ENCODE measurements at places on chromosomes 4 and X.

DNA sequence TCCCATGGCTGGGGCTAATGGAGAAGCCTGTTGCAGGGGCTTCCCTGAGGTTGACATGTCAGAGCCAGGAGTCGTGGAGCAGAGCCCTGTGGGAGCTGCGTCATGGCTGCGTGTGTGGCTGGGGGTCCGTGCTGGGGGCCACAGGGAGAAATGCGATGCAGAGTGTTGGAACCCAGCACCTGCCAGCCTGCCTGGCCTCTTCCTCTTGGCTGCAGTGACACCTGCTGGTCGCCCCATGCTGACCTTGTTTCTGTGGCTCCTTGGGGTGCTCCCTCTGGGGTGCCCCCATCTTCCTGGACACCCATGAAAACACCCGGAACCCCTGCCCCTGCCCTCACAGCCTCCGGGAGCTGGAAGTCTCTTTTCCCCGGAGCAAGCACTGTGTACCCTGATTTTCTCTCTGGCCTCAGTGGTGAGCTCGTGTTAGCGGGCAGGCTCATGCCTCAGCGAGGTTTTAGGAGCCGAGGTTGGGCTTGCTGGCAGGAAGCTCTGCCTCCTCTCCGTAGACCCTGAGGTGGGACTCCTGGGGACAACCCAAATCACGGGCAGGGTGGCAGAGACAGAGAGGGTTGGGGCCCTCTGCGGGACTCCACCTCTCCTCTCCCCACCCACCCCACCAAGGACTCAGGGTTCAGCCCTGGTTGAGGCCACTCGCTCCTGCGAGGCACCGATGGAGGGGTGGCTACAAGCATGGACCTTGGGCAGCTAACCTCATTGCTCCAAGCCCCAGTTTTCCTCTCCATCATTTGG, 103.7 kb downstream of the SORCS2 start:
- DNase-seq: no peak

GRCh38 chr4:972651-973424, 531 bp downstream of the DGKQ start:
- no peak for DNase-seq

- DNase-seq: peak; percentile 6
Observed at GRCh38 chrX:39705290-39705689, 392.5 kb downstream of the BCOR start.

- no peak for DNase-seq
Observed at GRCh38 chr4:87521319-87521718, 7.9 kb downstream of the SPARCL1 start.

DNA sequence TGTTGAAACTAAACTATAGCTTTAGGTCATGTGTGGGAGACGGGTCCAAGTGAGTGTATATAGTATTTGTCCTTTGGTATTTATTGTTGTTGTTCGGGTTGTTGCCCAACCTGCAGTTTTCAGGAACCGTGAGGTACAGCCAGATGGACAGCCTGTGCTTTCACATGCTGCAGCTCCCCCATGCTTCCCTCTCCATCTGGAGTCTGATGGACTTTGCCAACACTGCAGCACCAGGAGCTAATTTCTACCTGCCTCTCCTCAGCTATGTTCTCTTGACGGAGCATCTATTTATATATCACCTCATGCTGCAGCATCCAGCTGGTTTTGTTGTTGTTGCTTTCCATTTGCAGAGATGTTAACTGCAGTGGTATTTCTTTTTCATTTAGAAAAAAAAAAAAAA, 80.1 kb downstream of the TLL1 start:
- no peak for DNase-seq

DNA sequence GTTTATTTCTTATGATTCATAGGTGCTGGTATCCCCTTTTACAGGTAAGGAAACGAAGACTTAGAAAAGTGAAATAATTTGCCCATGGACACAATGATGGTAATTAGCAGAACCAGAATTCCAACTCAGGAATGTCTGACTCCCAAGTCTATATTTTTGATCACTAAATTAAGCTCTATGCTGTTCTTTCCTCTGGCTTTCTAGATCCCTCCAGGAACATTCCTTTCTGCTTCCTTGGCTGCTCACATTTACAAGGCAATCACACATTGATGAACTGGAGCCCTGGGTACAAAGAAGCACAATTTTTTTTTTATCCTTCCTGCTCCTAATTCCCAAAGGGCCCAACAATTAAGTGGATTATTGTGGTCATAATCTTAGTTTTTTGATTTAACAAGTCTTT, 7.0 kb upstream of the CDKN2AIP start:
- DNase-seq: no peak

- no peak for DNase-seq
Observed at GRCh38 chrX:132165651-132166050, 37.8 kb upstream of the FRMD7 start.

- no peak for DNase-seq
Observed at GRCh38 chr4:75434105-75434504, 80.1 kb downstream of the RCHY1 start.

DNA sequence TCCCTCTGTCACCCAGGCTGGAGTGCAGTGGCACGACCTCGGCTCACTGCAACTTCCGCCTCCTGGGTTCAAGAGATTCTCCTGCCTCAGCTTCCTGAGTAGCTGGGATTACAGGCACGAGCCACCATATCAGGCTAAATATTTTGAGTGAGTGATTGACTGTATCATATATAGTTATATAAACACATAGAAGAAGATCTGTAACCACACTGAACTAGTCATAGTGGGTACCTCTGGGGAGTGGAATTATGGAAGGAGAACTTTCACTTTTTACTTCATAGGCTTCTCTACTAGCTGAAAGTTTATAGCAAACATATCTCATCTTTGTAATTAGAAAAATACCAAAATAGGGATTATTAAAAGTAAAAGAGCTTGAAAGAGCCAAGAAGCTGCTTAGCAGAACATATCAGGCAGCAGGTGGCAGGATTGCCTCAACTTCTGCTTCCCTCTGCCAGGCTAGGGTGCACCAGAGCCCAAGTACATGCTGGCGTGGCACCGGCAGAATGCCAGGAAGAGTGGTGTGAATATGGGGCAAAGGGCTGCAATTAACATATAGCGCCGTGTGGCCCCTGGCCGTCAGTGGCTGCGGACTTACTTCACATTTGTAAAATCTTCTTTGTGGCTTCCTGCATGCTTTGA, 39.5 kb upstream of the CD40LG start:
- DNase-seq: peak; percentile 15

- peak; percentile 73 for DNase-seq
Observed at GRCh38 chr4:84956014-84956413, 10.5 kb downstream of the WDFY3 start.

DNA sequence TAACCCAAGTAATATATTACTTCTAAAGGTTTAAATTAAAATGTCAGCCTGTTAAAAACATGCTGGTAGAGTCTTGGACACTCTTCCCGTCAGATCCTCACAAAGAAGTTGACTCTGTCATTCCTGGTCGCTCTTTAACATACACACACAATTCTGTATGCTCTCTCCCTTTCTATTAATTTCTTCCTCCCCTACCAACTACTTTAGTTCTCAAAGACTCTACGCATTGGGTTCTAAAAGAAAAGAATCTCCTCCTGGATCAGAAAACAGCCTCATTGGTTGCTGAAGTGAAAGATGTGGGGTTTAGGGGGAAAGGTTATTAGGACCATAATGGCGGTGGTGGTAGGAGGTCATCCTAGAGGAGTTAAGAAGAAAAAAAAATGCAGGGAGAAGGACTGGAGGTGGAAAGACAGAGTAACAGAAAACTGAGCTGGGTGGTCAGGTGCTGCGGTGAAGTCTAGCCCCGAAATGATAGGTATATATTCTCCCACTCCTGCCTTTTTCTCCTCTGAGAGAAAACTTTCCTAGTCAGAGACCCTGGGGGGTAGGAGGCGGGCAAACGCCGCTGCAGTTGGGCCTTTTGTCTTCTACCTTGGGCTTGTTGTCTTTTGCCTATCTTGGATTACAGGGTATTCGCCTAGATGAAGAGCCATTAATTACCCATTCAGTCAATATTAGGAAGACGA, 5.2 kb upstream of the PITX2 start:
- no peak for DNase-seq

GRCh38 chr4:133996431-133997121, 205.0 kb downstream of the PABPC4L start:
- DNase-seq: no peak

- no peak for DNase-seq
Observed at GRCh38 chr4:155143512-155143911, 64.9 kb upstream of the NPY2R start.

DNA sequence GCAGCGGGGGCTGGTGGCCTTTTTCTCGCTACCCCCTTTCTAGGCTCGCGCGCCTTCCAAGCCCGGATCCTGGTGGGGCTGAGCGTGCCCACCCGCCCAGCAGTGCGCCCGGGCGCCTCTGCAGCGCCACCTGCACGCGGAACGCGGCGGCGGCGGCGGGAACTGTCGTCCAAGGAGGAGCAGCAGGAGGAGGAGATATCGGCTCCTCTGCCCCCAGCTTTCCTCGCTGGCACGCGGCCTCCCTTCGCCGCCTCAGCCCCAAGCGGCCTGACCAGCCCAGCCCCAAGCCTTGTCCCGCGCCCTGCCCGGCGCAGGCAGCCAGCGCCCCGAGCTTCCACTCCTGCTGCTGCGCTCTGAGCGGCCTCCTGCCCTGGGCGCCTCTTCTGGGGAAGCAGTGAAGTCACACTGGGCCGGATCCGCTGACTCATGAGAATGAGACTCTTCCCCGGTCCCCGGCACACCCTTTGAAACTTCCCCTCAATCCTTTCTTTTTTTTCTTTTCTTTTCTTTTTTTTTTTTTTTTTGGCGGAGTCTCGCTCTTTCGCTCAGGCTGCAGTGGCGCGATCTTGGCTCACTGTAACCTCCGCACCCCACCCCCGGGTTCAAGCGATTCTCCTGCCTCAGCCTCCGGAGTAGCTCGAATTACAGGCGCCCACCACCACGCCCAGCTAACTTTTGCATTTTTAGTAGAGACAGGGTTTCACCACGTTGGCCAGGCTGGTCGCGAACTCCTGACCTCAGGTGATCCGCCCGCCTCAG, 10.6 kb upstream of the ELF4 start:
- peak; percentile 82 for DNase-seq

GRCh38 chr4:163165217-163166017, 1.3 kb downstream of the NAF1 start:
- peak; percentile 38 for DNase-seq

DNA sequence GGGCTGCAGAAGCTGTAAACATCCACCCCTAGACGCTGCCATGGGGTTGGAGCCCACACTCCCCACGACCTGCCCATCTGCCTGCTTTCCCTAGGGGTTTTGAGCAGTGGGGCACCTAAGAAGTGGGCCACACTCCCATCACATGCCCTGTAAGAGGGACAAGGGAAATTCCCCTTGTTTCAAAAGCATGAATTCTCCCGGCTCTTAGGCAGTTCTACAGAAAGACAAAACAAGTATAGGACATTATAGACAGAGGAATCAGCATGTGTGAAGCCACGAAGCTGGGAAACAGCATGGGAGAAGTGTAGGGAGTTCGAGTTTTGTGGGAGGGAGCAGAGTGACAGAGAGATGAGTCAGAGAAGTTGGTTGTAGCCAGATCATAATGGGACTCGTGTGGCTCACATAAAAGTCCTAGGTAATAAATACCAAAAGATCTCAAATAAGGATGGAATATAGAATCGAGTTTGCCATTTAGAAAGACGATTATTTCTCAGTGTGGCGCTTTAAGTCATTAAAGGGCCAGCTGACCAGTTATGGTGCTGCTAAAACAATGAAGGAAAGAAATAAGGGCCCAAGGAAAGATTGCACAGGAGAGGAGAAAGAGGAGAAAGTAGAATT, 23.9 kb downstream of the APOO start:
- DNase-seq: peak; percentile 74

DNA sequence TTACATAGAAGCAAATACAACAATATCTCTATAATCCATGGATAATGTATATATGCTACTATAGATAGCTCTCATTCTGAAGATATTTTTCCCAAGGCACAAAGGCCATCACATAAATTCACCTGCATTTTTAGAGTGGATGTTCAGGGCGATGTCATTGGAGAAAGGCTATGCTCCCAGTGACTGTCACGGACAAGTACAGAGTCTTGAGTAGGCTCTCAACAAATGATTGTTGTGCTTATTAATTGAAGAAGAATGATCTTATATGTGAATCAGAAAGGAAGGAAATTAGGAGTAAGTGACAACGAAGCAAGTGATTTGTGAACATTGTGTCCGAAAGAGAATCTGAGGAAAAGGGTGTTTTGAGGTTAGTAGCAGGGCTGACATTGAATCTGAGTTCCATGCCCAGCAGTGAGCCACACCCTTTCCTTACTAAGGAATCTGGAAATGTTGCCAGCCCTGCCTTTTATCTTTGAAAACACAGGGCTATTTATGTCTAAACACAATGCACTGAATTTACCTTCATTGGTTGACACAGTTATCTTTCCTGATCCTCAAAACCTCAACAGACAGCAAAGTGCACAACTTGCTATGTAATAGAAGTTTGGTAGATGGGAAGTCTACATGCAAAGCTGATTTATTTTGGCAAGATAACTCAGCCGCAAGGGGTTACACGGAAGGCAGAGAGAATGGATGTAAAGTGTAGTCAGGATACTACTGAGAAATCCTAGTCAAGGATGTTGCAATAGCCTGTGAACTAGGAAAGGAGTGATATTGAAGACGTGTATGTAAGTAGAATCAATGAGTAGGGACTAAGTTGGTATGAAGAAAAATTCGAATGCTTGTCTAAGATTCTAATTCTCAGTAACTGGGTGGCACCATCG, 50.4 kb downstream of the SORBS2 start:
- no peak for DNase-seq

GRCh38 chr4:27000820-27001219, 140.2 kb downstream of the STIM2 start:
- DNase-seq: no peak

DNA sequence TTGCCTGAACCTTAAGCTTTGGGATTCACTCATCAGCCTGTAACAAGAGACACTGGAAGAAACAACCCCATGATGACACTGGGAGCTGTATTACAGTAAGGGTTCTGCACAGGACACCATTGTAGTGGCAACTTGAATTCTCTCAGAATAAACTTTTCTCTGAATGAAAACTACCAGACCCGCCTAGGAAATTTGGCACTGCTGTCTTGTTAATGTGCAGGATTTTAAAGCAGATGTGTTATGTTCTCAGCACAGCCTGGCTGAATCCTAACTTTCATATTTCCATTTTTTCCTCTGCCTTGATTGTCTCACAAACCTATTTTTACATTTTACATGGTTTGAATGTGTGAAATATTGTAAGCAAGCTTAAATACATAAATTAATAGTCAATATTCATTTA, 253.6 kb downstream of the UNC5C start:
- DNase-seq: no peak

DNA sequence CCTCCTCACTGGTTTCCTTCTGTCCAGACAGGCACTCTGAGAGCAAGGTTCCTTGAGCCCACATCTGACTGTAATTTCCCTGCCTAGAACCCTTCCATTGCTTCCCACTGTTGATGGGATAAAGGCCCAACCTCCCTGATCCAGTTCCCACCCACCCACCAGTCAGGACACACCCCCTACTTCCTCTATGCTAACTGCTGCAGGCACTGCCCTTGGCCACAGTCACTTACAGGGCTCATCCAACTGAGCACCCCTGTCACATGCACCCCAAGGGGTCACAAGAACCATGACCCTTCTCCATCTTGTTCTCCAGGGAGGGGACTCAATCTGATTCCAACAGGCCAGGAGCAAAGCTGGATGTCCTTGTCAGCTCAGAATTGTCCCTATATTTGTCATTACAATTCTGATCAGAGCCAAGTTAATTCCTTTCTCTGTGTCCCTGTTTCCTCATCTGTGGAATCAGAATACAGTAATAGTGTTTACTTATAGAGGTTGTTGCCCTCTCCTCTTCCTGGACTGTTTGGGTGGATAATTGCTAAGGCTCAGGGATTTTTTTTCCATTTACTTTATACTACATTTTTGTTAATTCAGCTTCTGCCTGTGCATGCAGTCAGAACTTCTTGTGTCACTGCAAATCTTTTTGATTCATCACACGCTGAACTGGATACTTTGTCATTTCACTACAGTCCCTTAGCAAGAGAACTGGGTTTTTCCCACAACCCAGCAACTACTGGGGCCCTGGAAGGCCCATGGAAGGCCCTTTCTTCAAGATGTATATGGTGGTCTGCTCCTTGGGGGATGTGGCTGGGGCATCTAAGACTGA, 105.6 kb upstream of the MAMLD1 start:
- no peak for DNase-seq
